ENCODE measurements at places on chromosomes 4 and X.
A peak's percentile ranks its signal among the peaks of the same experiment; 100 is the strongest.

- DNase-seq, result no peak
Measured at GRCh38 chr4:23360718-23361117, 529.1 kb downstream of the PPARGC1A start.

DNA sequence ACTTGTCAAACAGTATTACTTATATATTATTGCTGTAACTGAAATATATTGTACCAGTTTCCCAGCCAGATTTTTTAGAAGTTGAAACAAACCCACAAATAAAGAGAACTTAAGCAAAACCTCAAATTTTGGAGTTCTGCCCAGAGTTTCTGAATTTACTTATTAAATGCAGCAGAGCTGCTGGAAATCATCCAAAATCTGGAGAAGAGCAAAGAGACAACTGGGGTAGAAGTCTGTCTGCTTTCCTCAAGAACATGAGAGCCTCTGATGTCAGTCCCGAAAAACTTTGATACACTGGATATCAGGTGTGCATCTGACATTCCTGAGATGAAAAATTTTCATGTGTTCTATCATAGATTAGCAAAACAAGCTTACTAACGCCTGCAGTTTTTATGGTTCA is 325.9 kb downstream of the NR3C2 start:
- no peak for DNase-seq

DNA sequence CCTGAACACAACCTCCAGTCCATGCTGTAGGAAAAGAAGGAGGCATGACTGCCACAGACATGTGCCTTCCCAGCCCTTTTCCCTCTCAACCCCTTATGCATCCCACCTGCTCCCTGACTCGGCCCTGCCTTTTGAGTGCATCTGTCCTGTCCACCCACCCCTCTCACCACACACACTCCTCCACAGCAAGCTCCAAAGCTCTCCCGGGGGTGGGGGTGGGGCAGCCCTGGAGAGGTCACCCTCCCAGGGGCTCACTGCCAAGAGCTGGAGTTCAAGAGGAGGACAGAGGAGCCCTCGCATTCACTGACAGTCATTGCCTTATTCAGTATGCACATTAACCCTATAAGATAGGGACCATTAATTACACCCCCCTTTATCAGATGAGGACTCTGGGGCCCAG is 46.6 kb upstream of the MAMLD1 start:
- no peak for DNase-seq

GRCh38 chr4:109611045-109611646 is 51.1 kb downstream of the MCUB start:
- no peak for DNase-seq

DNA sequence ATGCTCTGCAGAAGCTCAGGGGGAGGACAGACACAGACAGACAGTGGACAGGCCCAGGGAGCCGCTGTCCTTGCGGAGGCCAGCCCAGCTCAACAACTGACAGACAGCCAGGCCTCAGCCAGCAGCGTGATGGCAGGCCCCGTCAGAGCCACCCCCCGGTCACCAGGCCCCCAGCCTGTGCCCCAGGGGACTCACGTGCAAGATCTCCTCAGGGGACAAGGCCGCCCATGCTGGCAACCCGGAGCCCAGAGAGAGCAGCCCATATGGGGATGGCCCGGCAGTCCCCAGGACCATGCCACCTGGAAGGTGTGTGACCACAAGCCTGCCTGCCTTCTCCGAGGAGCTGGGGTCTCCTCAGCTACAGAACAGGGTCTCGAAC is 28.0 kb upstream of the MXD4 start:
- DNase-seq, result no peak

DNA sequence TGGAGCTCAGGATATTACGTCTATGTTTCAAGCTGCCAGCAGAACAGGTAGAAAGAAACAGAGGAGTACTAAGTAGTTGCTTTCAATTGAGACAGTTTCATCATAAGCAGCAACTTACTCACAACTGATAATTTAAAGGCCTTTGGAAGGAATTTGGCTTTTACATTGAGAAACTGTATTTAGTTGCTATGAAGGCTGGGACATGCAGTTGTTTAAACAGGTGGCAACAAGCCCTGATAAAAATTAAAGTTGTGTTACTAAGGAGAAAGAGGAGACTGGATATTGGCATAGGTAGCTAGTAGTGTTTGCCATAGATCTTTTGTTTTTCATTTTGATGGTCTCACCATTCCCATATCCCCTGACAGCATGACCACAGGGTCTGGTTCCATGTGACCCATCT is 18.4 kb downstream of the MID1IP1 start:
- DNase-seq, result no peak

DNA sequence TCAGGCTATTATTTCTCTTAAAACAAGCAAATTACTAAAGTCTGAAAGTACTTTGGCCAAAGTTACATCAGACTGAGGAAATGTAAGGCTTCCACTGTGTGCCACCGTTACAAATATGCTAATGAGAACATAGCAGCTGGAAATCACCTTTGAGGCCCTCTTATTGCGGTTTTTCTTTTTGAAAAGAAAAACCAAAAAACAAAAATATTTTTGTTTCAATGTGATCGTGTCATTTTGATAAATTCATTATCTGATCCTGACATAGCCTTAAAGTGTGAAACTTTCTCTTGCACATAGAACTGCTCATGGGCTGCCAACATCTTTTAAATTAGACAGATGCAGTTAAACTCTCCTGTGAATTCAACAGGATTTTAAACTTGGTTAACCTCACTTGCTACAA is 2.8 kb upstream of the TIFA start:
- no peak for DNase-seq

DNA sequence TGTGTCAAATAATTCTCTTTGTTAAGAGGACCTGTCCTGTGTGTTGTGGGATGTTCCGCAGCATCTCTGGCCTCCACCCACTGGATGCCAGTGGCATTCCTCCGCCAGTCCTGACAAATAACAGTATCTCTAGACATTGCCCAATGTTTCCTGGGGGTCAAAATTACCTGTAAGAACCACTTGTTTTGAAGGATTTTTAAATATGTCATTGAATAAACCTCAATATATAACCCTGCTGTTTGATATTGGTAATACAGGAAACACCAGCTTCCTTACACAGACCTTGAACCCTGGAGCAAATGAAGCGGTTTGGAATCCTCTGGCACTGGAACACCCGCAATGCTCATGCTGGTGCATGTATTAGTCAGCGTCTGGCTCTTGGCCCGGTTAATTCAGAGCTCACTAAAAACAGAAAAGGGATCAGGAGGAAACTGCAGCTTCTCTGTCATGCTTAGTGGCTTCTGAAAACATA is 101.3 kb downstream of the TBL1X start:
- peak; percentile 21 for DNase-seq

- DNase-seq, result no peak
Measured at GRCh38 chr4:24781999-24782745, 13.2 kb upstream of the SOD3 start.

- no peak for DNase-seq
Measured at GRCh38 chrX:3738509-3738908, 25.1 kb upstream of the PRKX start.

- DNase-seq, result no peak
Measured at GRCh38 chr4:164293203-164293602, 460.7 kb upstream of the SMIM31 start.

DNA sequence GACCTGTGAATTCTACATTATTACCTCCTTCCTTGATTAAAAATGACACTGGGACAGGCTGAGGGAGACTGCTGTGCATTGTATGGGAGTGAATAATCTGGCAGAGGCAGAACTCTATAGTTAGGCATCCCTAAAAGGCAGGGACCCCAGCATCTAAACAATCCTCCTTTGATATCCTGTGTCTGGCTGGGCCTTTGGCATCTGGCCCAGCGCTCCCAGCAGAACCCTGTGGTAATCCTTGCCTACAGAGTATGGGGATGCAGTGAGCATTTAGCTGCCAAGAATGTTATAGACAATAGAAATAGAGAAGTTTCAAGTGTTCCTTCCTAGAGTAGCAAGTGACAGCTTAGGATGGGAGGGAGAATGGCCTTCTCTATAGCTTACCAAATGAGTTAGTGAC is 38.5 kb downstream of the ZCCHC12 start:
- no peak for DNase-seq

- no peak for DNase-seq
Measured at GRCh38 chr4:86822136-86822535, 27.0 kb downstream of the SLC10A6 start.

DNA sequence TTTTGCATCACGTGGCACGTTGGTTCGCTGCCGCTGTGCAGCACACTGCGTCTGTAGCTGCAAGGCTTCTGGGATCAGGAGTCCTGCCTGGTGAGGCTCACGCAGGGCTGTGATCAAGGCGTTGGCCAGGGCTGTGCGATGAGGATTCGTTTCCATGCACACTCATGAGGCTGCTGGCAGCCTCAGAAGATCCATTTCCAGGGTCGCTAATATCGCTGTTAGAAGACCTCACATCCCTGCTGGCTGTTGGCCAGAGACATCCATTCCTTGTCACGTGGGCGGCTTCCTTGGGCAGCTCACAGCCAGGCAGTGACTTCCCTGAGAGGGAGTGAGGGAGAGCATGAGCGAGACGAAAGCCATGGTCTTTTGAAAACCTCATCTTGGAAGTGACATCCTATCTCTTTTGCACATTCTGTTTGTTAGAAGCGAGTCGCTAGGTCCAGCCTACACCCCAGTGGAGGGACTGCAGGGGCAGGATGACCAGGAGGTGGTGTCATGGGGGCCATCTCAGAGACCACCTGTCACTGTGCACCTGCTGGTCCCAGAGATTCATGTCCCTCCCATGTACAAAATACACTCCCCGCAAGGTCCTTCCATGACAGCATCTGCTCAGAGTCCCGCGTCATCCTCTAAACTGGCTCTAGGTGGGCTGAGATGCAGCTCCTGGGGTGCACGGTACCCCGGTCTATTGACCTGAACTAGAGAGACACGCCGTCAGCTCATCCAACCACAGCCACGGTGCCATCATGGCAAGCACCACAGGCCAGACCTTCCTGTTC is 12.2 kb downstream of the RGS12 start:
- DNase-seq, result no peak

GRCh38 chr4:13750594-13750993 is 123.1 kb upstream of the BOD1L1 start:
- no peak for DNase-seq

DNA sequence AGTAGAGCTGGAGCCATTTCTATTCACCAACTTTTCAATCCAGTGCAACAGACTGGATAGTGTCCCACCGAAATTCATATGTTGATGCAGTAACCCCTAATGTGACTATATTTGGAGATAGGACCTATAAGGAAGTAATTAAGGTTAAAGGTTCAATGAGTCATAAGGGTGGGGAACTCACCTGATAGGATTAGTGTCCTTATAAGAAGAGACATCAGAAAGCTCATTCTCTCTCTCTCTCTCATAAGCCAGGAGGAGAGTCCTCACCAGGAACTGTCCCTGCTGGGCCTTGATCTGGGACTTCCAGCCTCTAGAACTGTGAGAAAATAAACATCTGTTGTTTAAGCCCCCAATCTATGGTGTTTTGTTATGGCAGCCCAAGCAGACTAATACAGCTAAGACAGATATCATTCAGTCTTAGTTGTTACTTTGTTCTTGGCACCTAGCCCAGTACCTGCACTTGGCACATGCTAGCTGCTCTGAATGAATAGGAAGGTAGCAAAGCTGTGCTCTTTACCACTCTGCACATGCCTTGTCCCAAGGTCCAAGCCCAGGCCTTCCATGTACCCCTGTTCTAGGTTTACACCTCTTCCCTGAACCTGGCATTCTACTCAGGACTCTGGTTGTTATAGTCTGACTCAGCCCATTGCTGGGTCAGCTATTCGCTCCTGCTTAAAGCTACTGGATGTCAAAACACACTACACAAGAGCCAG is 19.2 kb upstream of the BRS3 start:
- no peak for DNase-seq

DNA sequence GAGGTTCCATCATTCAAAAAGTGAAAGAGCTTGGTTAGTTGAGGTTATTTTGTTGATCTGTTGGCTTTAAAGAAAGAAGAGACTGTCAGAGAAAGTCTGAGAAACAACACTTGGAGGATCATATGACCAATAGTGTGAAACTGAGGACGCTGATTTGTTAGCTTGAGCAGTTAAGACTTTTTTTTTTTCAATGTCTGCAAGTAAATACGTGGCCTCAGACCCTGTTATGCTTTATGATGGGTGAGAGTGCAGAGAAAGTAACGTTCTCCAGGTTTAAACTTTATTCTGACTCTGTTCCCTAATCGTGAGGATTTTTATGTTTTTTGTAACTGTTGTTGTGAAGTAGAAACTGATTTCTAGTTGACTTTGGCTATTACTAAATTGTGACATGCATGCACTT is 45.9 kb downstream of the GAB1 start:
- no peak for DNase-seq

DNA sequence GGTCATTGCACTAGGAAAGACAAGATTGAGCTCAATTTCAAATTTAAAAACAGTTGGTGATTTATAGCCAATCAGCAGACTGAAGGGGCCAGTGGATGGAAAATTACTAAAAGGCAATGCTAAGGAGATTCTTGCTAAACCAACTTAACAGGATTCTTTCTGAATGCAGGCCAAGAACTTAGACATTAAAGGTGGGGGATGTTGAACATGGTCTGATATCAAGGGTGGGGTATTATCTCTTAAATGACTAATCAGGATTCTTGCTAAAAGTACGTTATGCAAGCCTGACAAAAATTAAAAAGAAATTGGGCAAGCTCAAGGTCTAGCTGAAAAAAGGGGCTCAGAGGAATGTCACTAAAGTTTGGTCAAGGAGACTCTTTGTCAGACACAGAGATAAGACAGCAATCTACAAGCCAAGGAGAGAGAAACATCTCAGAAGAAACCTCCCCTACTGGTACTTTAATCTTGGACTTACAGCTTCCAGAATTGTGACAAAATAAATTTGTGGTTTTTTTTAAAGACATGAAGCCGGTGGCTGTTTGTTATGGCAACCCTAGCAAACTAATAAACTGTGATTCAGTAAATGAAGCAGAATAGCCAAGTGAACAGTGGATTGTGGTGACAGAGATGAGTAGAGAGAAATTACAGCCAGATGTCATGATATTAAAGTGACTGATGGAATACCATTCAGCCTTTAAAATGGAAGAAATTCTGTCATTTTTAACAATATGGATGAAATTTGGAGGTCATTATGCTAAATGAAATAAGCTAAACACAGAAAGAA is 120.3 kb upstream of the KLHL4 start:
- DNase-seq, result no peak

- no peak for DNase-seq
Measured at GRCh38 chrX:12223650-12224049, 85.4 kb downstream of the FRMPD4 start.

GRCh38 chr4:94678896-94679295 is 78.9 kb upstream of the BMPR1B start:
- DNase-seq, result no peak

DNA sequence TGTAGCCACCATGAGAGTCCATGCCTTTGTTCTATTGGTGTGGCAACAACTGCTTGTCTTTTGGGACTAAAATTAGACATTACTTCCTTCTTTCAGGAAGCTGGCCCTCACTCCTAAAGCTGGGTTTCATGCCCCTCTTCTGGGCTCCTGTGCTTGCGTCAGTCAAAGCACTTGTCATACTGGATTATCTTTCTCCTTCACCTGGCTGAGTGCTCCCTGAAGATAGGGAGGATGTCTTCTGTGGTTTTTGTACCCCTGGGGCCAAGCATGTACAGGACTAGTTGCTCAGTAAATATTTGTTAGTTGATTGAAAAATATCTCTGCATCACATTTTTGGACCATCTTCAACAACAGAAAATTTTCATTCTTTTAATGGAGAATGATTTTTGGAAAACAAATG is 26.1 kb upstream of the LONRF3 start:
- no peak for DNase-seq

GRCh38 chrX:69024931-69025330 is 140.3 kb downstream of the PJA1 start:
- no peak for DNase-seq

GRCh38 chr4:155952501-155952901 is 1.2 kb downstream of the CTSO start:
- no peak for DNase-seq

Measured in activated CD4-positive, alpha-beta T cell treated with anti-CD3 and anti-CD28 coated beads for 48 hours (primary cell).